ENCODE measurements at places on chromosomes 11 and 22.

DNA sequence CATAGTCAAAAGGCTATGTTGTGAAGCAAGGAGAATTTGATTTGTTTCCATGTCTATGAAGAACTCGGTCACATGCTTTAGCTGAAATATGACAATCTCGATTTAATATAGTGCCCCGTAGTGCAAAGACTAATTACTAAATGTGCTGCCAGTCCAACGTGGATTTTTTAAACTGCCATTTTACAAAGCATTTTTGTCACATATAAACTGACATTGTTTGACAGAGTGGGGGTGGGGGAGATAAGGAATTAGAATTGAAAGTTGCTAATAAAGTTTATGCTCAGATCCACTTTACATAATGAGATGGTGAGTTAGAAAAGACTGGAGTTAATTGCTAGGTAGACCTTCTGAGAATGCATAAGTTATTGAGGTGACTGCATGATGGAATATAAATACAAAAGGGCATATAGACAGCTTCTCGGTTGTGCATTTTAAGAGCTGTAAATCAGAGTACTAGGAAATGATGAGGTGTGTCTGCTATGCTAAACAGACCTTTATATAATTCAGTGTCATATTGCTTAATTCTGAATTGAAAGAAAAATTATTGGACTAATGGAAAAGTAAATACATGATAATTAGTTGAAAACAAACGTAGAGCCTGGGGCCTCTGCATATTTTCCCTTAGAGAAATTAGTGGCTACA is 158.9 kb upstream of the MTNR1B start:
- no peak for DNase-seq

- DNase-seq, result no peak
Observed at GRCh38 chr11:8652140-8652539, 30.3 kb downstream of the TRIM66 start.

GRCh38 chr22:22955276-22955798 is 67.7 kb downstream of the IGLL5 start:
- no peak for DNase-seq

DNA sequence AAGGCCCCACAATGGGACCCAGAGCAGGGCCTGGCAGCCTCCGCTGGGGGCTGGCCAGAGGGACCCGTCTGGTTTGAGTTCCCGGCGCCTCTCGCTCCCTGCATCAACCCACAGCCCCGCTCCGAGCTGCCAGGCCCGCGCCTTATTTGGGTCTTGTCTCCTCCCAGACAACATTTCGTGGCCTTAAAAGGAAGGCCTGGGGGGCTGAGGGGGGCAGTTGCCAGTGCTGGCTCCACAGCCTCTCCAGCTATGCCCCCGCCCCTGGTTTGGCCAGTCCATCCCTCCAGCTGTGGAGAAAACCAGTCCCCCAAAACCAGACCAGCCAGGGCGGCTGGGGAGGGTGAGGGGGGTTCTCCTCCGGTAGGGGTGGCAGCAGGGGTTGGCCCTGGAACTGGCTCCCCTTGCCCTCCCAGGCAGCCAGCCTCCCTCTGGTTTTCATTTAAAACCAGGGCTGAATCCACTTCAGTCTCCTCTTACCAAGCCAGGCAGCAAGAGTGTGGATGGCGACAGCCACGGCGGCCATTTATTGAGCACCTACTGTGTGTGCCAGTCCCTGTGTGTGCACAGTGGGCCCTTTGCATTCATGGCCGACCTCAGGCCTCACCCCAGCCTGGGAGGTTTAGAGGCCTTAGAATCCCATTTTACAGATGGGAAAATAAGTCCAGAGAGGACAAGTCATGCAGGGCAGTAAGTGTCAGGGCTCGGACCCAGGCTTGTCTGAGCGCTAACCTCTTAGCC is 18.6 kb downstream of the EMID1 start:
- no peak for DNase-seq

DNA sequence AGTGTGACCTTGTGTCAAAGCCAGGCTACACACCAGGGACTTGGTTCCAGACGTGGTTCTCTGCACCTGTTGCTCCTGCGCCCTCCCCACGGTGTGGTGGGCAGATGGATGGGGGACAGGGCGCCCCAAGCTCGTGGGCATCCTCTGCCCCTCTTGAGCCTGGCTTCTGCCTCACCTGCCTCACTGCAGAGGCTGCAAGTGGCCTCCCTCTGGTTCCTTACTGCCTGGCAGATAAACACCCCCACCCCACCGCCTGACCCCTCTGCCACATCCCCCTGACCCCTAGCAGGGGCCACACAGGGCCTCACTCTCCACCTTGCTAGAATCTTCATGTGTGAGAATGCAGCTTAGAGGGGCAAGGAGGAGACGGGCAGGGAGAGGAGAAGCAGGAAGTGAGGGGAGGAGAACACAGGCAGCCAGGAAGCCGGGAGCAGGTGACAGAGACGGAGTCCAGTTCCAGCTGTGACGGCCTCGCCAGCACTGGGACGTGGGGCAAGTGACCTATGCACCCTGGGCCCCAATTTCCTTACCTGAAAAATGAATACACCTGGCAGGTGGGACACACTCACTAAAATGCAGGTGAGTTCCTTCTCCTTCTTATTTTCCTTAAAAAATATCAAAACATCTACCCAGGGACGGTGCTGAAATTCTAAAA is 178.3 kb downstream of the EFCAB6 start:
- no peak for DNase-seq

- no peak for DNase-seq
Observed at GRCh38 chr11:6402061-6402470, 11.8 kb downstream of the SMPD1 start.
